AG09309 (cell line): ENCODE measurements at places on chromosomes 4 and X.

DNA sequence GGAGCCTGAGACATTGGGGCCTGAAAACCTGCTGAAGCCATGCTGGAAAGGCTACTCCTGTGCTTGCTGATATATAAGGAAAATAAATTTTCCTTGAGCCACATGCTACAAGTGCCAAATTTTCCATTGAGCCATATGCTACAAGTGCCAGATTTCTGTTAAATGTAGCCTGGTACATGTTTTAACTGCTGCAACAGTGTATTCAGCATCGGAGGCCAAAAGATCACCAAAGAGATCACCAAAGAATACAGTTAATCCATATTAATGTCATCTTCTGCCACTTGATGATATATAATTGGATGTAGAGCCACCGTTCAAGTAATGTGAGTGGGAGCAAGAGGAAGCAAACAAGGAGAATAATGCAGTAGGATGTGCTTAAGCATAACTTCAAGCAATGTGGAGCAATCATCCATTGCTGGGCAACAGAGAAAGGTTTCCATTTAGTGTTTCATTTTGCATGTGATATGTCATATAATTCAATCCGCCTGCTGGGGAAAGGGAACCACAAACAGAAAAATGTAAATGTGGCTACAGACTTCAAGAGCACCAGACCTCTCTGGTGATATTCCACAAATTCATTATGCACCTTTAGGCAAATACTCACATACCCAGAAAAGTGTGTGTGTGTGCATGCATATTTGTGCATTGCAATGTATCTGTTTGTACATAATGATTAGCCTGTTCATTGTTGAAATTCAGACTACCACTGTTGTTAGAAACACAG is 295.9 kb downstream of the KCNIP4 start:
- no peak for DNase-seq

DNA sequence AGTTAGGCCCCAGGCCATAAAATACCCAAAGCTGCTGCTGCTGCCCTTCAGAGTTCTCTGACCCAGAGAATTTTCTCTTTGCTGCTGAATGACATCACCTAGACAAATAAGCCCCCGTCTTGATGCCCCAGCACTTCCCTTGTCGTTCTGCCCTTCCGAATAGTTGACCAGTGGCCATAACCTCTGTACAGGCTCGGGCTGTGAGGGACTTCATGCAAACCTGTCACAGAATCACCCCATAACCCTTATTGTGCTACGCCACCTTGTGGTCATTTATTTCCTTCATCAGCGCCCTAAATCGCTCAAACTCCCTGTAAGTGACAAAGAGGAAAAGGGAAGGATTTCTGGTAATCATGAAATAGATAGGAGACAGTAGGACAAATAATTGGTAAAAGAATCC is 18.8 kb downstream of the SPACA5 start:
- no peak for DNase-seq

GRCh38 chr4:52877036-52877435 is 14.9 kb downstream of the RASL11B start:
- no peak for DNase-seq

DNA sequence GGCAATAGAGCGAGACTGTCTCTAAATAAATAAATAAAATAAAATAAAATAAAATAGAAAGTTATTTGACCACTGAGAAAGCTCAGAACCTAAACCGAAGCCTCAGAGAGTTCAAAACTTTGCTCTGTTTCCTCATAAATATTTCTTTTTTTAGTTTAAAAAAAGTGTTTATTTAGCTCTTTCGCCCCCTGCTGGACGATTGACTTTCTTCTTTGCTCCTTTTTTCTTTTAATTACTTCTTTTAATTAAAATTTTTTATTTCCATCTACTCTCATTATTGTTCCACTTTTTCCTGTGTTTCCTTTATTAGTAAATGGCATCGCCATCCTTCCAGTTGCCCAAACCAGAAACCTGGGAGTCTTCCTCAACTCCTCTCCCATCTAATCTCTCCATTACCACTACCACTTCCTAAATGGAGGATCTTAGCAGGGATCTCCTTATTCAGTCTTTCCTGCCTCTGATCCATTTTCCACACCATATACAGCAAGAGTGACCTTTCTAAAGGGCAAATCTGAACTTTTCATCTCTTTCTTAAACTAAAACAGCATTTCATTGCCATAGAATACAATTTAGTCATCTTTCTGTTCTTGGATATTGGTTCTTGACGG is 728 bp upstream of the IL13RA2 start:
- DNase-seq, result no peak

GRCh38 chrX:8897259-8897658 is 96.1 kb upstream of the FAM9A start:
- no peak for DNase-seq

- DNase-seq, result no peak
These were observed 94.2 kb downstream of the LARP1B start for GRCh38 chr4:128155231-128155855.

DNA sequence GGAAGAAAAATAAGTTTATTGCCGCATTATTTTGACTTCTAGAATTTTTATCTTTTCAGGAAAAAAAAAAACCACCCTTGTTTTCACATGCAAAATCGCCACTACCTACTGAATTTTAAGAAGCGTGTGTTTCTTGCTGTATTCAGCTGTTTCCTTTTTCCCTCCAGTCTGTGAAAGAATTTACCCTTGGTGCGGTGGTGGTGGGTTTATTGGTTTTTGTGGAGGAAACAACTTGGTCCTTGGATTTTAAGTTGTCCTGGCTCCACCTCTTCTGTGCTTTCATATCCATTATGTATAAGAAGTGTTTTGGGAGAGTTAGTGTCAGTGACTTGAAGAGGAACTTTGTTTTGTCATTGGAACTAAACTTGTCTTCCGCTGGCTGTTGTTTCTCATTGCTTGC is 8.1 kb downstream of the RAPGEF2 start:
- no peak for DNase-seq

DNA sequence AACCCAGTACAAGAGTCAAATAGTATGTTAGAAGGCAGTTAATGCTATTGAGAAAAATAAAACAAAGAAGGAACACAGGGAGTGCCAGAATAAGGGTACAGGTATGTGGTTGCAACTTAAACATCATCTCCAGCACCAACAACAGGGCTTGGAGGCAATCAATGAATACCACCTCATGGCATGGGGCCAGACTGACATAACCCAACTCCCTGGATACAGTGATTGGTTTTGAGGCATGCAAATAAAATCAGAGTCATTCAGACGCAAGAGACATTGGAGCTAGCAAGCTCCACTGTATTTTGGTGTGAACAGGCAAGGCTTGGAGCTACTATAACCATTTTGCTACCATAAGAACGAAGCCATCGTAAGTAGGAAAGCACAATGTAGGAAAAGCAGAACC is 56.7 kb downstream of the PPP3CA start:
- no peak for DNase-seq

DNA sequence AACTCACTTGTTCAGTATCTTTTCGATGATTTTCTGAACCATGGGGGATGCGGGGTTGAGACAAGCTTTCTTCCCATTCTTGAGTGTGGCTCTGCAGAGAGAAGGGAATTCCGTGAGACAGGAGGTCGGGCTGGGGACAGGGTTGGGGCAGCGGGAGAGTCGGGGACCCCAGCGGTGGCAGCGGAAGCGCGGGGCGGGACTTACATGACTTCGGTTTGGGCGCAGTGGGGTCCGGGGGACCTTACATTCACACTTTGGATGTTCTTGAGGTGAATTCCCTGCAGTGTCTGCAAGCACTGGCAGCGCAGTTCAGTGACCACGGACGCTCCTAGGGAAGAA is 434 bp downstream of the CXCL3 start:
- DNase-seq, result no peak

DNA sequence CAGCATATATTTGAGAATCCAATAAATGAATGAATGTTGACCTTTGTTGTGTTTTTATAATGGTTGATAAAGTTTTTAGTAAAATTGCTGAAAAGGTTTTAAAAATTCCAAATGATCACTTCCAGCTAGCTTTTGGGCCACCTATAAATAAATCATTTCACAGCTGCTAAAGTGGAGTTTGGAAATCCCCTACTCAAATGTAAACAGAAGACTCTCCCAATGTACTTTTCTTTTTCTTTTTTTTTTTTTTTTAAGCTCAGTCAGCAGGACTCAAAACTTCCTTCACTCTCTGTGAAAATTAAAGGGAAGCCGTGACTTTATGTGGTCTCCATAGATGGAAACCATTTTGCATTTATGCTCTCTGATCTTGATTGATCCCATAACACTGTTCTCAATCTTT is 45.2 kb downstream of the CXCL13 start:
- DNase-seq, result no peak

GRCh38 chr4:151163855-151164254 is 64.4 kb downstream of the RPS3A start:
- DNase-seq, result no peak

DNA sequence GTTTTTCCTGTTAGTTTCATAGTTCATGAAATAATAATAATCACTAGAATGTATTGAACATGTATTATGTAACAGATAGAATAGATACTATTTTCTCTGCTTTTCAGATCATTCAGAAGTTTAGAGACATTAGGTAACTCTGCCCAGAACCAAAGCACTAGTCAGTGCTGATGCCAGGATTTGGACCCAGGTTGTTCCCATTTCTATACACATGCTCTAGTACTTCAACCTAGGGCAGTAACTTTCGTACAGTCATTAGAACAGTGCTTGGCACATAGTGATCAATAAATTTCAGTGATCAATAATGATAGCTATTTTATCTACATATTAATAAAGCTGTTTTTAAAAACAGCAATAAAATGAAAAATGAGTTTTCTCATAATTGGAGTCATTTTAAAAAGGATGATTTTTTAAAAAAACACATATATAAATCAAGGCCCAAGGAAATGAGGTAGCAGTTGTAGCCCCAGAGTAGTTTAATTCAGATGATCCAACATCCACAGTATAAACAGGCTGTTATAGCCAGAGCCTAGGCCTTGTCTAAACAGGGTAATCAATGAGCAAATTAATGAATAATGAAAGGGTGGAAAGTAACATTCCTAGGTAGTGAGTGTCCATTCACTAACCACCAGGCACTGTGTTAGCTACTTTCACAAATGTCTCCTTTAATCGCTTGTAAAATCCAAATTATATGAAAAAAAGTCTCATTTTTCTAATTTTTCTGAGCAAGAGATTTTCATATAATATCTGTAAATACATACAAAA is 25.6 kb downstream of the TXK start:
- no peak for DNase-seq

- DNase-seq, result no peak
These were observed 601.3 kb downstream of the SPRY1 start for GRCh38 chr4:123997776-123998449.

GRCh38 chrX:134246282-134246681 is 9.3 kb downstream of the CCDC160 start:
- no peak for DNase-seq
